MG63 (cell line): ENCODE measurements at places on chromosomes 12 and 14.

DNA sequence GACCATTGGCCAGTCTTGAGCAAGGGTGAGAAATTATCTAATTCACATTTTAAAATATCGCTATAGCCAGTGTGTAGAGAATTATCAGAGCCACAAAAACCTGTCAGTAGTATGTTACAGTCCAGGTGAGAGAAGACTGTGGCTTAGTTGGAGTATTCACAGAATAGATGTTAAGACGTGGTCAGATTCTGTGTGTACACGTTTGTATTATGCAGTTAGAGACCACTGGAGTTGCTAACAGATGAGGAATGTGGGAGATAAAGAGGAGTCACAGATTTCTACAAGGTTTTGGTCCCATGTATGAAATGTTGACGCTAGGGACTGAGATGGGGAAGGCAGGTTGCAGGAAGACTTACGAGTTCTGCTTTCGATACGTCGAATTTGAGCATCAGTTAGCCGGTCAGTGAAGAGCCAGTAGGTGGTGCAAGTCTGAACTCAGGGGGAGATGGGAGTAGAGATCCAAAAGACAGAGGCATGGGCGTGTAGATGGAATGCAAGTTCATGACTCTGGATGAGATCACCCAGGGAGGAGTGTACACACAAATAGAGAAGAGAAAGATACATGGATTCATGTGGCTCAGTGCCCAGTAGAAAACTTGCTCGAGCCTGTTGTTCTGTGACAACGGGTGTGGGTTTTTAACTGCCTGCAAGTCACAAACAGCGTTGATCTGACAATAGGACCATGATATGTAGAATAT, 114.8 kb upstream of the FLRT2 start:
- peak; percentile 78 for DNase-seq

DNA sequence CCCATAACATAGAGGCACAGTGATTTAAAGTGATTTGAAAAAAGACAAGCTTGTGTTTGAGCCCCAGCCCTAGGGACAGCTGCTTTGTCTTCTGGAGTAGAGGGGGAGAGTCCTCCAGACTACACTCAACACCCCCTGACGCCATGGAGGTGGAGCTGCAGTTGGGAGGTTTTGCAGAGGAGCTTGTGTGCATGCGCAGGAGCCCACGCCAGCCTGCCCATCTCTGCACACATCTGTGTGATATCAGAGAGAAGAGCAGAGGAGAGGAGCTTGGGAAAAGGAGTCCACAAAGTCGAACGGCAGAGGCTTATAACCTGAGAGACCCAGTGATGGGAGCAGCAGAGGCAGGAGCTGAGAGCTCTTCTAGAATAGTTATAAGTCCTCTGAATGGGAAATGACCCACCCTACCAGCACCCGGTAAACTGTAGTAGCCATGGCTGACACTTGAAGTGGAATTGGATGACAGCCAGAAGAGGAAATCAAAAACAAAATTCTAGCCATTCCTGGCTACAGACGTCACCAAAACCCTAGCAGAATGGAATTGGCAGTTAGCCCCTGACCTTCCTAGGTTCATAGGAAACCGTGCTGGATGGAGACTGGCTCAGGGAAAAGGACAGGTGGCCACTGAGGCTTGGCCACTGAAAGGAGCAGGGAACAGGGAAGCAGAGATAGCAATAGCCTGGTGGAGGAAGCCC, 185.1 kb upstream of the VASH1 start:
- no peak for DNase-seq

- DNase-seq = no peak
Measured at GRCh38 chr12:58069268-58069963, 128.0 kb downstream of the ATP23 start.

DNA sequence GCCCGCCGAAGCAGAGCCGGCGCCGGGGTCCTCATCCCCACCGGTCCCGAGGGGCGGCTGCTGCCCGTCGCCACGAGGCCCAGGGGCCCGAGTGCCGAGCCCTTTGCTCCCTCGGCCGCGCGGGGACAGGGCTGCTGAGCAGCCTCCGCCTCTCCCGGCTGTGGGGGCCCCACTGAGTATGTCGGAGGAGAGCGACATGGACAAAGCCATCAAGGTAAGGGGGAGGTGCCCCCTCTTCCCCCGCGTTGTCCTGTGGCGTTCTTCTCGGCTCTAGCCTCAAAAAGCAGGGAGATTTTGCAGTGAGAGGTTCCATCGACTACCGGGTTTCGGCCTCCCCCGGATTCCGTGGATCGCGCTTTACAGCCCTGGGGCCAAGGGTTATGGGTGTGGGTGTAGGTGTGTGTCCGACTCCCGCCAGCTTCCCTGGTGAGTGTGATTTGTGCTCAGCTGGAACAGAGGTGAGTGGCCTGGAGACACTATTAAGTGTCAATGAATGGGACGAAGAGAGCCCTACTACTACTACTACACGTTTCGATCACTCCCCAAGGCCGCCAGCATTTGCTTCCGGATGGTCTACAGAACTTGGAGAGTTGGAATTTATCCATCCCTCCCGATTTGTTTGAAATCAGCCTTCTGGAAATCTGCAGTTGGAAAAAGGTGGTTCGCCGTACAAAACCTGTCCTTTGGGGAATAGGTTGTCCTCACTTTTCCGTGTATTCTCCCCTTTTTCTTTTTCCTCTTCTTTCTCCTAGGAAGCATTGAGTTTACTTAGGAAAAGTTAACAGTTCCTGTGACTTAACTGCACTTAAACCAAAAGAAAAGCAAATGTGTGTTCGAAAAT, 748 bp downstream of the MAPKAPK5 start:
- DNase-seq = peak; percentile 35

GRCh38 chr14:96599076-96599475, 96.9 kb downstream of the PAPOLA start:
- DNase-seq = no peak

DNA sequence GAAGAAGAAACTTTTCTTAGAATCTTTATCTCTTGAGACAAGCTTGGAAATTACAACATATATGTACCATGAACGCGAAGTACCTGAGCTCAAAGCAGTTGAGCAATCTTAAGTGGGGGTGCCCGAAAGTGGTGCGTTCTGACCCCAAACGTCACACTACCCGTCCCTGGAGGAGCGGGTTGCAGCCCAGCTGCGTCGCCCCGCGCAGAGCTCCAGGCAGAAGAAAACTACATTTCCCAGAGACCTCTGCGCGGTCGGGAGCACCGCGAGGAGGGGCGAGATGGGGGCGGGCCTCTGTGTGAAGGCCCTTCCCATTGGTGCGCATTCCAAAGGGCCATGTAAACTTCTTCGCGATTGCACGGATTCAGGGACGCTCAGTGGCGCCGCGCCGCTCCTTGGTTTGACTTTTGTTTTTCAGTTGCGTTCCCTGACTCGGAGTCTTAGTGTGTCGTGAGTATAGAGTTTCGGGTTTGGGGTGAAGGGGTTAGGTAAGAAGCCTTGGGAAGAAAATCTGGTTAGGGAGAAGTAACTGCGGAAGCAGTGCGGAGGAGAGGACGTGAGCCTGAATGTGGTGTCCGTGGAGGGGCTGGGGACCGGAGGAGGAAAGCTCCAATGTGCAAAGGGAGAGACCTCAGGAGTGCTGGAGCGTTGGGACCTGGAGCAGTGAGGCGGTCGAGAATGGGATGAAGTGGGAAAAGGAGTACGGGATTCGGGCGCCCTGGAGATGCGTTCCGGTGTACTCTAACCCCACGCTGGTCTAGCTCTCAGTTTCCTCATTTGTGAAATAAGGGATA, at the start of gene CCDC77:
Gene CCDC77 (plus strand): TSS at position 410 of the 794 bp plus-strand sequence. CDS start 7,740 bp downstream, outside the sequence.
- DNase-seq = peak; percentile 88

DNA sequence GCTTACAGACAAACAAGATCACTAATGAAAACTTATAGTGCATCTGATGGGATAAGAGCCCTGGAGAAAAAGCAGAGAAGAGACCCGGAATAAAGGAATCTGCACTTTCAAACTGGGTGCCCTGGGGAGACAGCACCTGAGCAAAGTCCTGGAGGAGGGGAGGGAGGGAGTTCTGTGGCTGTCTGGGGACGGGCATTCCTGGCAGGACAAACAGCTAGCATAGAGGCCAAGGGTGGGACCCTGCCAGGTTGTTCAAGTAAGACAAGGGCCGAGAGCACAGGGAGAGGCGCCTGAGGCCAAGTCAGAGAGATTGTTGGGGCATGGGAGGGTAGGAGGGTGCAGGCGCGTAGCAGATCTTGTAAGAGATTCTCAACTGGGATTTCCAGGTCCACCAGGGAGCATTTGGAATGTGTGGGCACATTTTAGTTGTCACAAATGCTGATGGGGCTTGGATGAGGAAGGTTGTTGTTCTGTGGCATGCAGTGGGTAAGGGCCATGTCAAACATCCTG, 14.2 kb downstream of the IQSEC3 start:
- DNase-seq = no peak

DNA sequence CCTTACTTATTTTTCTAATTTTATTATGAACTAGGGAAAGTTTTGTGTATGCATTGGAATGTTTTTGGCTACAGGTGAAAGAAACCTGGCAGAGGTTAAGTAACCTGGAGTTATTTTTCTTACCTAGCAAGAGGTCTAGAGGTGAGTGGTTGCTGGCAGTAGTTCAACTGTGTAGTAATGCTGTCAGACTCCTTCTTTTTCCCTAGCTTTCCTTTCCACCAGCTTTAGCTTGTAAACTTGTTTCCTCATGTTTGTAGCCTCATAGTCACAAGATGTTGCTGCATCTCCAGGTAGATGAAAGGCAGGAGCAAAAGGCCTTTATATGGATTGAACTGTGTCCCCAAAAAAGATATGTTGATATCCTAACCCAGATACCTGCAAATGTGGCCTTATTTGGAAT, 105.1 kb upstream of the AMIGO2 start:
- DNase-seq = no peak

GRCh38 chr12:12736759-12737676, 19.9 kb downstream of the CDKN1B start:
- DNase-seq = peak; percentile 83

- DNase-seq = no peak
Measured at GRCh38 chr14:101062065-101062450, 158.5 kb upstream of the RTL1 start.

GRCh38 chr12:10369557-10370415, 20.1 kb downstream of the KLRK1 start:
- DNase-seq = no peak

DNA sequence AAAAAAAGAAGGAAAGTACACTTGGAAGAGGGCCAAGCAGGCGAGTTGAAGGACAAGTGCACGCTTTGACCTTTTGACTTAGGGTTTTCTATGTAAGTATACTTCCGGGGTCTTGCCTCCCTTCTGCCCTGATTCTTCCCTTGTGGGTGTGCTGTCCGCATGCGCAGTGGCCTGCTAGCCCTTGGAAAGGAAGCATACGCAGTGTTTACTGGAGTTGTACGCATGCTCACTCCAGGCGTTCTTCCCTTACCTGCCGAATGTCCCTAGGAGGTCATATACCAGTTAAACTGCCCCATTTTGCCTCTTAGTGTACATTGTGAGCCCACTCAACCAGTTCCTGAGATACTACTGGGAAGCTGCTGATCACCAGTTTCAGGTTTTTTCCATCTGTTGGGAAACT, 15.7 kb upstream of the DDHD1 start:
- DNase-seq = no peak

- no peak for DNase-seq
Measured at GRCh38 chr12:127393465-127393864, 873.5 kb upstream of the TMEM132C start.

GRCh38 chr12:76946446-76946845, 67.6 kb upstream of the CSRP2 start:
- no peak for DNase-seq

- DNase-seq = no peak
Measured at GRCh38 chr14:29529418-29529817, 398.2 kb downstream of the PRKD1 start.

GRCh38 chr14:79062226-79062625, 892.1 kb downstream of the NRXN3 start:
- no peak for DNase-seq

- no peak for DNase-seq
Measured at GRCh38 chr12:65817866-65818265, 6.4 kb upstream of the HMGA2 start.
